ENCODE measurements at places on chromosomes 5 and 9.

DNA sequence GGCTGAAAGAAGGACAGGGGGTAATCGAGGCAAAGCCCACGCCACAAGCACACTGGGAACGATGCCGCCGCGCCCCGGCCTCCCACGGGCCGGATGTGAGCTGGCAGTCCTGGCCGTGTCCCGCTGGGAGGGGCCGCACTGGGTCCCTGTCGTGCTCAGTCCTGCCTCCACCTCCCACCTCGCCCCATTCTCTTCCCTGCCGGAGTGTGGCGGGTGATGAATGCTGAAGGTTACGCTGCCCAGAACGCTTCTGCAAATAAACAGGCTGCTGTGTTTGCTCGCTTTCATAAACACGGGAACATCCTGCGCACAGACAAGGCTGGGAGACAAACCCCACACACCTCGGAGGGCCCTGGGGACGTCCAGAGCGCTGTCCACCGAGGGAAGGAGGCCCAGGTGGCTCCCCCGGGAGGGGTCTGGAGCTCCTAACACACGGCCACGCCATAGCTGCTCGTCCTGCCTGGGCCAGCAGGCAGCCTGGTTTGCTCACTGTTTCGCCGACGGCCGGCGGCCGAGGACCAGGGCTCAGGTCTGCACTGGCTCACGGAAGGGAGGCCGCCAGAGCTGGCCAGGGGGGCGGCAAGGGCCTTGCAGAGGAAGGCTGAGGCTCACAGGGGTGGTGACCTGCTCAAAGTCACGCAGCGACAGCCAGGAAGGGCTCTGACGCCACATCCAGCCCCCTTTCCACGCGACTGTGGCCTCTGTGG lies 2.3 kb downstream of the DNLZ start:
- no peak for DNase-seq

DNA sequence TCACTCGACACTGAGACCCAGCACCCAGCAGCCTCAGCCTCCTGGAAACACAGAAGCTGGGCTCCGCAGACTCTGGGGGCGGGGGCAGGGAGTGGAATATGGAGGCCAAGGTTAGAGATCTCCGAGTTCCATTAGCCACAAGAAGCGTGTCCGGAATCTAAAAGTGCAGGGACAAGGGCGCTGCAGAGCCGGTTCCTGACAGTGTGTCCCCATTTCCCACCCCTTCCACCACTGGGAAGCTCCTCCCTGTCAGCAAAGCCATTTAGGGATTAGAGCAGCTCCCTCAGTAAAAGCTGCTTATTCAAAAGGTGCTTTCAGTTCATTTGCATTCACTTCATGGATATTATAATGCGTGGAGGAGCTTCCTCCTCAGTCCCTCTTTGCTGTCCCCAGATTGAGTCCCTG lies 74.1 kb upstream of the HSPA9 start:
- no peak for DNase-seq

DNA sequence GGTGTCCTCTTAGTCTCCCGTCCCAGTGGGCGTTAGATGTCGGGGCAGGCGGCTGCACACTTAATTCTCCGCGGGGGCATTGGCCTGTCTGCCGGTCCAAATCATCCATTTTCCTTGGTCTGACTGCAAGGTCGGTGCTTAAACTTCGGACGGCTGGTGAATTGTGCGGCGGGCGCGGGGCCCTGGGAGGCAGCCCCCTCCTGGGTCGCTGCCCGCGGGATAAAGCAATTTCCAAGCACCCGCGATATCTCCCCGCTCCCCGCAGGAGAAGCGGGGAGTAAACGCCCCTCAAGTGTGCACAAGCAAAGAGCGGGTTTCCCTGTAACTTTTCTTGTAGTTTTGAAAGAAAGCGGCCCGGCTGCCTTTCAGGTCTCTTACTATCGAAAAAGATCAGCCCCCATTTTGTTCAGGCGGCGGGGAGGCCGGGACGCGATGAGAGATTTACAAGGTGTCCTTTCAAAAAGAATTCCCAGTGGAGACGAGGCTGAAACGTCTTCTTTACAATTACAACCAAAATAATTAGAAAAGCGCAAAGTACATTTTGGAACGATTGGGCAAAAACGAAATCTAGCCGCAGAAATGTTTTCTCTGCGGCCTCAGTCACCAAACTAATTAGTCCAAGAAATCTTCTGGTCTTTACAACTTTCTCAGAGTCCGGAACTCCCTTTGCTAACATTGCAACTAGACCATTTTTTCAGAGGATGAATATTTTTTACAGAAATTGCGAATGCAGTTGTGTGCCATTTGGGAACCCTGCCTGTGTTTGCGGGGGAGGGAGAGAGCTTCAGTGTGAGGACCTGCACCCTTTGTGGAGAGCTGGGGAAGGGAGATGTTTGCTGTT lies 1.8 kb downstream of the IRX1 start:
- DNase-seq: no peak

- no peak for DNase-seq
Measured at GRCh38 chr9:70557661-70558369, 143.4 kb upstream of the KLF9 start.

- DNase-seq: no peak
Measured at GRCh38 chr9:1837453-1838084, 177.6 kb upstream of the SMARCA2 start.

- DNase-seq: no peak
Measured at GRCh38 chr5:139689631-139690063, 41.5 kb downstream of the CXXC5 start.

DNA sequence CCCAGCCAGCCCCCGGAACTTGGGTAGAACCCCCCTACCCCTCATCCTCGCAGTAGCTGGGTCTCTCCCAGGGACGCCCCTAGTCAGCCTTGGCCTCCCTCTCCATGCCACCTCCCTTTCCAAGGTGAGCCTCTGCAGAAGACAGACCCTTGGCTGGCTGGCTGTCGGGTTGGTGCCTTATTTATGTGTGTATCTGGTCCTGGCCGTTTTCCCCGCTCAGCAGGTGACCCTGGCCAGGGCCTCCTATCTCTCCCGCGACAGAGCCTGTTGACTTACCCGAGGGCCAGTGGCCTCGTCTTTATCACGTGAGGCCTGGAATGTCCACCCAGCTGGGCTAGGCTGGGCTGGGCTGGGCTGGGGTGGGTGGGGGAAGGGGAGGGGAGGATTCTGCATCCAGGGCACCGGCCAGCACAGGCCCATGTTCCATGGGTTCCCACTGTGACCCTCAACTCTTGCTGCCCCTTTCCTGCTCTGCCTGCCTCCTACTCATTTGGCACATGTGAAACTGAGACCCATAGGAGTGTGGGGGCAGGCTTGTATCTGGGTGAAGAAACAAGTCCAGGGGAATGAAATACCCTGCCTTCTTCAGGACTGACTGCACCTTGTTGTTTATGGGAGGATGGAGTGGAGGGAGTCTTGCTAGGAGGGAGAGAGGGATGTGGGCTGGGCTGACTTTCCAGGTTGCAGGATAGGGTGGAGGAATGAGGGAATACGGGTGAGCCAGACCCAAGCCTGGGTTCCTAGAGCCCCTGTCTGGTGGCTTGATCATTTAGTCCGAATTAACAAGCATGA lies 3.1 kb downstream of the CXXC5 start:
- DNase-seq: no peak

GRCh38 chr5:98031926-98032325 lies 741.5 kb upstream of the RGMB start:
- no peak for DNase-seq

- no peak for DNase-seq
Measured at GRCh38 chr9:130858739-130859705, 24.0 kb downstream of the ABL1 start.

- DNase-seq: no peak
Measured at GRCh38 chr9:37984672-37985611, 81.0 kb upstream of the SLC25A51 start.

DNA sequence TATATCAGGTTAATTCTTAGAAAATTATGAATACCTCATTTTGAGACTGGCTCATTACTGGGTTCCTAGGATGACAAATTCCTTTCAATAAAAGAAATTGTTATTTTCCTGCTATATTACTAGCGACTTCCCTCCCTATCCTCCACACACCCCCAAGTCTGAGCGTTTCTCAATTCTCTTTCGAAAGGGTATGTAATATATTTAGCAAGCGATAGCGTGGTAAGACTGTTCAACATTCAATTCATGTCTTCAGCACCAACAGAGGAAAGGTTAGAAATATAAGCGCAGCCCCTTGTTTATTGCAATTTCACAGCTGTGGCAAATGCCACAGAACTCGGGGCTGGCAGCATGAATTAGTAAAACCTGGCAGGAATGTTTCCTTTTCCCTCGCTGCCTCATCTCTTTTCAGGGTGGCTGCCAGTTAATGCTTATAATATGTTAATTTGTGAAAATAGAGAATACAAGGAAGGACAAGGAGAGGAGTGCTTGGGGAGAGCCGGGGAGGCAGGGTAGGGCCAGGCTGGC lies 152.7 kb upstream of the TBCA start:
- DNase-seq: no peak

DNA sequence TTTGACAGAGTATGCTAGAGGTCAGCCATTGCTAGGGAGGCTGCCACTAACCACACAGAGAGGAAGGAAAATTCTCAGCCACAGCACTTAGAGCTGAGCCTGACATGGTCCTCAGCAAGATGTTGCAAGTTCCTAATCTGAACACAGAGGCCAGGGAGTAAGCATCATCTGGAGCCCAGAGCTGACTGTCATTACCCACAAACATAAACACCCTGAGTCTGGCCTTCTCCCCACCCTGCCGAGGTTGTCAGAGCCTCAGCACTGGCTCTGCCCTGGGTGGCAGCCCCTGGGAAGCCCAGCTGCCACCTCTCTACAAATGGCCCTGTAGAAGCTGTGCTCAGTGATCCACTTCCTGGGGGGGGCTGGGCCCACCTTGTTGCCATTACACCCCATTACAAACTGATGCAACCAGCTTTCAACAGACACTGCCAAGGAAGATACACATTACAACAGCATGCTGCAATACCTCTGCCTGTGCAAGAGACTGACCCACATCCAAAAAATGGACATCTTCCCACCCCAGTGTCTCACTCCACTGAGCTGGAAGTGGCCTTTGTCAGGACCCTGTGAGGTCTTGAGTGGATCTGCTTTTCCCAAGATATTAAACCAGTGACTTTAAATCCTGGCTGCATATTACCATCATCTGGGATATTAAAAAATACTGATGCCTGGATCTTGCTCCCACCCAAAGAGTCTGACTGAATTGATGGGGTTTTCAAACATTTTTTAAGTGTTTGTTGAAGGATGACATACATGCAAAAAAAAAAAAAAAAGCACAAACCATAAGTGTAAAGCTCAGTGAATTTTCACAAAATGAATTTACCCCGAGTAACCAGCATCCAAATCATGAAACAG lies 33.0 kb downstream of the IRF1 start:
- DNase-seq: no peak

GRCh38 chr5:40879163-40879942 lies 29.9 kb upstream of the C7 start:
- DNase-seq: no peak

GRCh38 chr5:132767150-132767549 lies 9.9 kb downstream of the SEPTIN8 start:
- no peak for DNase-seq

- no peak for DNase-seq
Measured at GRCh38 chr9:1871626-1872419, 143.3 kb upstream of the SMARCA2 start.

- no peak for DNase-seq
Measured at GRCh38 chr5:175501759-175502158, 23.4 kb downstream of the SFXN1 start.

DNA sequence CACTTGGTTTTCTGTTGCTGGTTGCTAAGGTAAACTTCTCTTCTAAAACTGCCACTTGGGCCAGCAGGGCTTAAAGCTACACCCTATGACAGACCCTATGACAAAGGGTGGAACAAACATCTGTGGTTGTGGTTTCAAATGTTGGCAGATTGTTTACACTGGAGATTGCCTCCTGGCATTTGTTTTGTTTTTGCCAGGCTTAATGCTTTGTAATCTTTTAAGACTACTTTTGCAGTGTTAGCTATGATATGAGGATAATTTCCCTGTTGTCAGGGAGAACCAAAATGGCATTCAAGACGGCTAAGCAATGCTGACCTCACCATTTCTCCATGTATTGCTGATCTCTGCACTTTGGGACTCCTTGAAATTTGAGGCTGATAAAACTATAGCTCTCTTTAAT lies 50.3 kb downstream of the MAMDC2 start:
- no peak for DNase-seq

DNA sequence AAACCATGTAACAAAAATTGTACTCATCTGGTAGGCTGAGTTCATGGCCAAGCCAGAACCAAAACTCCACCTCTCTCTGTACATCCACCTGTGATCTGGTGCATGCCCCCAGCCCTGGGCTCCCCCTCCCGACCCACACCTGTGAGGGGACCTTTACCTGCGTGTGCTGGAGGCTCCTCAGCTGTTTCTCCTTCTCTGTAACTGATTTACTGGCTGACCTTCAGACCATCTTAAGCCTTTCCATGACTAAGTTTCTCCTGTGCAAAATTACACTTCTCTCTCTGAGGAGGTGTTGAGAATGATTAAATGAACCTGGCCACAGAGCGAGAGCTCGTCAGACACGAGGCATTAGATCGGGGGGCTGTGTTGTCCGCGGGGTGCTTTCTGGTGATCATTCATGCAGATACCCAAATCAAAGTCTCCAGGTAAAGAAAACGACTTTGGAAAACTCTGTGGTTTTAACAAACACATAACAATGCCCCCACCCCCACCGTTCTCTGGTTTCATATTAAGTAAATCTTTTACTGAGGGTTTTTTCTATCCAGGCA lies 136.4 kb downstream of the SEMA5A start:
- DNase-seq: no peak

- DNase-seq: no peak
Measured at GRCh38 chr9:14769230-14769571, 46.7 kb upstream of the CER1 start.

GRCh38 chr9:129031514-129031913 lies 3.4 kb upstream of the SH3GLB2 start:
- no peak for DNase-seq

DNA sequence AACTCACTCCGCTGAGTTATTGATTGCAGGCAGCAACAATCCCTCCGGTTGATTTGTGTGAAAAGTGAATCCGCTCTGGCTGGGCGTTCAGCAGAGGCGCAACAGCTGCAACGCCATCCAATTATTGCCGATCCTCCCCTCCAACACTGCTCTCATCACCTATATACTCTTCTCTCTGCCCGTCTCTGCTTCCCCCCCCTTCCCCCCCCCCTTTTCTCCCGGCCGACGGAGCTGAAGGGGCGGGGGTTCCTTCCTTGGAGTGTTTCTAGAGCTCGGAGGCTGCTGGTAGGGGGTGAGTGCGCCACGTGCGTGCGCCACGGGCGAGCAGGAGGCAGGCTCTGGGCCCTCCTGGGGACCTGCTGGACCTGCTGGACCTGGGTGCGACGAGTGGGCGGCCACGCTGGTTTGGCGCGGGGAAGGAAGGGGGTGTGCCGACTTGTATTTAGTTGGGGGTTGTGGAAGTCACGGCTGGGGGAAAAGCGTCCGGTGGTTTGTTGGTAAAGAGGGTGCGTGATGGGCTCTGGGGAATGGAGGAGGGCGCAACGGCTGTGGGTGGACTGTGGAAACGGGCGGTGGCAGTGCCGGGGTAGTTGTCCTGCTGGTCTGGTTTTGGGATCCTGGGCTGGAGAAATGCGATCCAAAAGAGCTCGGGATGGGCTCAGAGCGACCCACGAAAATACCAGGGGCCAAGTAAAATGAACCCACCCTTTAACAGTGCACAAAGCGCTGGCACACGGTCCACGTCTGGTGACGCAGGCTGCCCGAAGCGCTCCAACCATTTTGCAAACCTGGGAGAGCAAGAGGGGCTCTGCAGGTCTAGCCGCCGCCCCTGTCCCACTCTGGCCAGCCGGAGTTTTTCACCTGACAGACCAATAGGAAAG lies 6.4 kb upstream of the MEF2C start:
- DNase-seq: no peak

Measured in stimulated activated CD8-positive, alpha-beta memory T cell treated with anti-CD3 and anti-CD28 coated beads, Interleukin-15, amount 100 ng/mL, for 24 hours (primary cell).